ENCODE measurements at places on chromosomes 16 and 17.

DNA sequence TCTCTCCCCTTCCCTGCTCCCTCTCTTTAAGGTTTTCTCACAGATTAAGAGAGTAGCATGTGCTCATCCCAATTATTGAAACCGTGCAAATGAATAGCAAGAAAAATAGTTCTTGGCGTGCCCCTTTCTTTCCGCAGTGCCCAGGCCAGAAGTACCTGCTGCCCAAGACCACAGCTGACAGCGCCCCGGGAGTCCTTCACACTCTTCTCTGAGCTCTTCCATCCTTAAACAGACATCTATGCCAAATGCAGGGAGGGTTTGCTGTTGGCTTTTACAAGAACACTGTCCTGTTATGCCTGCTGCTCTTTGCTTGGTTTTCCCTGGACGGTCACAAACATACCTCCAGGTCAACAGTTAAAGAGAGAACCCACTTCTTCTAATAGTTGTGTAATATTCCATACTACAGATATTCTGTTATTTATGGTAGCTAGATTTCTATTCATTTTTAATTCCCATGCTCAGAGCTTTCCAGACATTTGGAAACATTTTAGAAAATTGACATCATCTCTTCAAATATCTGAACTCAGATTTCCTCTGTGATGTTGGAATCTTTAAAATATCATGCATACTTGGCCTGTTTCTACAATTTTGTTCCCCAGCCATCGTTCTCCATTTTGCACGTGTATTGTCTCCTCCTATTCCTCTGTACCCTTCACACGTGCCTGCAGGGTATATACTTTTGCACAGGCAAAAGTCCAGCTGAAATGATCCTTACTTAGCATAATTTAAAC, 416.7 kb downstream of the WWOX start:
- no peak for DNase-seq

GRCh38 chr17:76416899-76417298, 32.5 kb downstream of the SPHK1 start:
- no peak for DNase-seq

- no peak for DNase-seq
Observed at GRCh38 chr16:17915791-17916190, 420.7 kb downstream of the NPIPA8 start.

DNA sequence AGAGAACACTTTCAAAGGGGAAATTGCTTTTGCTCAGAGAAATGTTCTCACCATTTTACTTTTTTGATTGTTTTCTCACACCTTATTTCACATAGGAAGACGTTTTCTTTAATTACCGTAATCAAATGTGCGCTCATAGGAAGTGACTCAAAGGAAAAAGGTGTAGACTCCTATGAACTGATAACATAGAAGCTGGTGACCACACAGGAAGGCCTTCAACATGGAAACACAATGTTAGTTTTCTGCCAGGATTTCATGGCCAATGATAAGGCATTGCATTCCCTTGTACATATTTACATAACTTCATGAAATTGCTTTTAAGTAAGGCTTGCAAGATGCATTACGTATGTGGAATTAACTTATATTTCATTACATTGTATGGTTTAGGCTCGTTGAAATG, 40.9 kb upstream of the KCNJ16 start:
- no peak for DNase-seq

- DNase-seq = no peak
Observed at GRCh38 chr17:807523-808294, 25.6 kb downstream of the MRM3 start.

DNA sequence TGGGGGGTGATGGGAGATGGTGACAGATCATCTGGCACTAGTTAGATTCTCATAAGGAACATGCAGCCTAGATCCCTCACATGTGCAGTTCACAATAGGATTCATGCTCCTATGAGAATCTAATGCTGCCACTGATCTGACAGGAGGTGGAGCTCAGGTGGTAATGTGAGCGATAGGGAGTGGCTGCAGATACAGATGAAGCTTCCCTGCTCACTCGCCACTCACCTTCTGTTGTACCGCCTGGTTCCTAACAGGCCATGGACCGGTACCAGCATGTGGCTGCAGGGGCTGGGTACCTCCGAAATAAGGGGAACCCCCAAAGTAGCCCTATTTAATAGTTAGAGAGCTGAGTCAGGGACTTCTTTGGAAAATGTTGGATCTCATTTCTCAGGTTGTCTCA, 60.4 kb downstream of the GPRC5B start:
- DNase-seq = no peak

GRCh38 chr16:24635900-24636610, 93.4 kb upstream of the TNRC6A start:
- DNase-seq = no peak

DNA sequence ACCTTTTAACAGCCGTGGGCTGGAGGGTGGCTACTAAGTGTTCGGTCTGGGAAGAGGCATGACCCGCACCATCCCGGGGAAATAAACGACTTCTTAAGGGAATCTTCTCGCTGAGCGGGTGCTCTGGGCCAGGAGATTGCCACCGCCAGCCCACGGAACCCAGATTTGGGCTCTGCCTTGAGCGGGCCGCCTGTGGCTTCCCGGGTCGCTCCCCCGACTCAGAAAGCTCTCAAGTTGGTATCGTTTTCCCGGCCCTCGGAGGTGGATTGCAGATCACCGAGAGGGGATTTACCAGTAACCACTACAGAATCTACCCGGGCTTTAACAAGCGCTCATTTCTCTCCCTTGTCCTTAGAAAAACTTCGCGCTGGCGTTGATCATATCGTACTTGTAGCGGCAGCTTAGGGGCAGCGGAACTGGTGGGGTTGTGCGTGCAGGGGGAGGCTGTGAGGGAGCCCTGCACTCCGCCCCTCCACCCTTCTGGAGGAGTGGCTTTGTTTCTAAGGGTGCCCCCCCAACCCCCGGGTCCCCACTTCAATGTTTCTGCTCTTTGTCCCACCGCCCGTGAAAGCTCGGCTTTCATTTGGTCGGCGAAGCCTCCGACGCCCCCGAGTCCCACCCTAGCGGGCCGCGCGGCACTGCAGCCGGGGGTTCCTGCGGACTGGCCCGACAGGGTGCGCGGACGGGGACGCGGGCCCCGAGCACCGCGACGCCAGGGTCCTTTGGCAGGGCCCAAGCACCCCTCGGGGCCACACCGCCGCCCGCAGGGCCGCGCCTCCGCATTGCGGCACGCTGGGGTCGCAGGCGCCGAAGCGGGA, 3.6 kb upstream of the CBX4 start:
- no peak for DNase-seq

DNA sequence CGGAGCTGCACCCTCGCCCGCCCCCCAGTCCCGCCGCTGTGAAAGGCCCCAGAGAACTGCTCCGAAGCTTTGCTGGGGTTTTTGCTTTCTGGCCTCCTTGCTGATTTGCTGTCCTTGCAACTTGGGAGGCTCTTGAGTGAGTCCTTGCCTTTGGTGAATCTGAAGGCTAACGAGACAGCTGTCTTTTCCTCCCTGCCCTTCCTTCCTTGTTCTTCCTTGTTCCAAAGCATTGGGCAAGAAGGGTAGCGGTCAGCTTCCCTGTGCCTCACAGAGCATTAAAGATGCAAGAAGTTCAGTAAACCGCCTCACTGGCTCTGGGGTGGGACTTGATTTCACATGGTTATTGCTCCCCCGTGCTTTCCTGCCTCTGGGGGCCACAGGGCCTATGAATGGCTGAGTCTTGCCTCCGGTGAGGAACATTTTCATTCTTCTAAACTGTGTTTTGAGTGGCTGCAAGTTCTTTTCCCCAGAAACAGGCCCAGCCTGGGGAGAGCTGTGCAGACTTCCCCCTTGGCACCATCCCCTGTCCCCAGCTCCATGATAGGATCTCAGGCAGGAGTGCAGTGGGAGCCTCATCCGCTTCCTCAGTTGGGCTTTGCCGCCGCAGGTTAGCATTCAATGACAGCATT, 1.4 kb downstream of the YPEL2 start:
- no peak for DNase-seq

DNA sequence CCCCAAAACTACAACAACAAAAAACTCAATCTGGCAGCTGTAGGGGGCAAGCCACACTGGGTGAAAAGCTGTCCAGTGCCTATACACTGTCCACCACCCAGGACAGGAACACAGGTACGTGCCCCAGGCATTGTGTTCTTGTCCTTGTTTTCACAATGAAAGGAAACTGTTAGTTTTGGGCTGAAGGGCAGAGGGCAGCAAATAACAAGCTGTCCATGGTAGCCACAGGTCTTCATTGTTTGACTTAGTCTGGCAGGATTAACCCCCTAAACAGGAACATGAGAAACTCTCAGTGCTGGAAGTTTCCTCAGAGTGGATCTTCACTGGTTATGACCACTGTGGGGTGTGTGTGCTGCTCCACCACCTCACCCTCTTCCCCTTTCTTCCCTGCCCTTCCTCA, 224.6 kb upstream of the N4BP1 start:
- DNase-seq = no peak
